ENCODE measurements at places on chromosomes 4 and X. TPM values are rescaled to one million over a fixed set of nuclear protein-coding genes. Genes with fewer than 3 reads are reported as not detected.

DNA sequence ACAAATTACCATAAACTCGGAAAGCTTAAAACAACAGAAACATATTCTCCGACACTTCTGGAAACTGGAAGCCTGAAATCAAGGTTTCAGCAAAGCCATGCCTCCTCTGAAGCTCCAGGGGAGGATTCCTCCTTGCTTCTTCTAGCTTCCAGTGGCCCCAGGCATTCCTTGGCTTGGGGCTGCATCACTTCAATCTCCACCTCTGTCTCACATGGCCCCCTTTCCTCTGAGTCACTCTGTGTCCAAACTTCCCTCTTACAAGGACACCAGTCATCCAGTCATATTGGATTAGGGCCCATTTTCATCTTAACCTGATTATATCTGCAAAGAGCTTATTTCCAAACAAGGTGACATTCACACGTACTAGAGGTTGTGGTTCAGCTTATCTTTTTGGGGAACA is 17.3 kb downstream of the PARM1 start:
- DNase-seq = no peak
- H3K27ac ChIP-seq = no peak overlapping the region
- H3K36me3 ChIP-seq = no peaks in the 10 kb centered on the region
- peaks cover 2% of the 10 kb centered on the region for H3K27me3 ChIP-seq
- no peak overlapping the region for H3K4me3 ChIP-seq
- no peaks in the 10 kb centered on the region for H3K4me1 ChIP-seq

DNA sequence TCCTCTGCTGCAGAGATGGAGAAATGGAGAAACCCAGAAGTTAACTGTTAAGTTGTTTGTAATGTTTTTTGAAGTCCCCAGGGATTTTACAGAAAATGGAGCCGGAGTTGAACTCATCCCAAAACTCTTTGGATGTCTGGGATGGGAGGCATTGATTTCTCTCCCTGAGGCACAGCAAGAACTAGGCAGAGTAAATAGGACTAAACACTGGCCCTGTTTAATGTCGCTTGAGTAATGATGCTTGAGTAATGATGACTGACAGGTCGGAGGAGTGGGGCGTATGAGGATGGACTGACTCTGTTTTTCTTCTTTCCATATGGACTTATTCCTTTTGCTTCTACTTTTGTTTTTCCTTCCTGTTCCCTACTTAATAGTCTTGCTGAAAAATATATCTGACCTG is 69.9 kb downstream of the ARHGAP10 start:
- H3K27me3 ChIP-seq = peaks cover 2% of the 10 kb centered on the region
- peaks cover 7% of the 10 kb centered on the region for H3K36me3 ChIP-seq
- H3K4me3 ChIP-seq = no peak overlapping the region
- peaks cover 46% of the 10 kb centered on the region for H3K4me1 ChIP-seq
- DNase-seq = no peak

DNA sequence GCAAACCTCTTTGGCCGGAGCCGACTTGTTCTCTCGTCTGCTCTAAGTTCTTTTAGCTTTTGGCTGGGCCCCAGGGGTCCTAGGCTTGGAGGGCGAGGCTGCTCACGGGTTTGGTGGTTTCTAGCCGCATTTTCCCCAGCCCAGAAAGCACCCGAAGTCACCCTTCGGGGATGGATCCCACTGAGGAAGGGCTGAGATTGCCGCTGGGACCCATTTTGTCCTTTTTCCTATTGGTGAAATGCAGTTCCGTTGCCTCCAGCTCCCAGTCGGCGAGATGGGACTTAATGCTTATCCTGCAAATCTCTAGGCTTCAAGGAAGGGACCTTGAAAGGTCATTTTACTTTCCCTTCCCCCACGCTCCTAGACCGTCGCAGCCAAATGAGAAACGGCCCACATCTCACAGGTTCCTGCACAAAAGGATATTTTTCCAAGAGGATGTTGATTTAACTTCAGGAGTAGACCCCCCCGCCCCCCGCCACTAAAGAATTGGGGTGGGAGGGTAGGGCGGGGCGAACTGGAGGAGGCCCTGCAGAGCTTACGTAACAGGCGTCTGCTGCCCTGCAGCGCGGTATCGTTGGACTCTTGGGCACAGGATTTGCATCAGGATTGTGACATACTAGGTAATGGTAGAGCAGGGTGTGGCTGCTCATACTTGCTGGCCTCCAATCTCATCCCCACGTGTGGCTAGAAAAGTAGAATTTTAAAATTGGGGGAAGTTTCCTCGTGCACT is 564 bp downstream of the PGK1 start:
- peak; percentile 13 for DNase-seq
- peak overlapping the region; percentile 95 for H3K4me3 ChIP-seq
- H3K27ac ChIP-seq = peak overlapping the region; percentile 83
- H3K27me3 ChIP-seq = peaks cover 4% of the 10 kb centered on the region
- peaks cover 15% of the 10 kb centered on the region for H3K36me3 ChIP-seq

GRCh38 chrX:103248553-103248952 is 6.4 kb downstream of the TCEAL8 start:
- peaks cover 4% of the 10 kb centered on the region for H3K36me3 ChIP-seq
- H3K27ac ChIP-seq = no peak overlapping the region
- no peak overlapping the region for H3K4me3 ChIP-seq
- H3K27me3 ChIP-seq = peaks cover 4% of the 10 kb centered on the region

GRCh38 chr4:14168919-14169318 is 541.4 kb upstream of the BOD1L1 start:
- peaks cover 47% of the 10 kb centered on the region for H3K4me1 ChIP-seq
- no peaks in the 10 kb centered on the region for H3K27me3 ChIP-seq
- peaks cover 5% of the 10 kb centered on the region for H3K36me3 ChIP-seq
- H3K4me3 ChIP-seq = peak overlapping the region; percentile 57
- peak overlapping the region; percentile 72 for H3K27ac ChIP-seq

- H3K36me3 ChIP-seq = peaks cover 16% of the 10 kb centered on the region
- DNase-seq = peak; percentile 100
- H3K4me1 ChIP-seq = peaks cover 84% of the 10 kb centered on the region
- peak overlapping the region; percentile 100 for H3K27ac ChIP-seq
Observed at GRCh38 chr4:13920901-13921300, 293.4 kb upstream of the BOD1L1 start.

- H3K4me1 ChIP-seq = peaks cover 22% of the 10 kb centered on the region
- peaks cover 8% of the 10 kb centered on the region for H3K36me3 ChIP-seq
- peaks cover 2% of the 10 kb centered on the region for H3K27me3 ChIP-seq
- DNase-seq = peak; percentile 45
Observed at GRCh38 chrX:56995271-56995994, at the start of gene SPIN3. Gene SPIN3 (minus strand): TSS chrX:56995541. CDS start chrX:56994947, 594 bp downstream.

DNA sequence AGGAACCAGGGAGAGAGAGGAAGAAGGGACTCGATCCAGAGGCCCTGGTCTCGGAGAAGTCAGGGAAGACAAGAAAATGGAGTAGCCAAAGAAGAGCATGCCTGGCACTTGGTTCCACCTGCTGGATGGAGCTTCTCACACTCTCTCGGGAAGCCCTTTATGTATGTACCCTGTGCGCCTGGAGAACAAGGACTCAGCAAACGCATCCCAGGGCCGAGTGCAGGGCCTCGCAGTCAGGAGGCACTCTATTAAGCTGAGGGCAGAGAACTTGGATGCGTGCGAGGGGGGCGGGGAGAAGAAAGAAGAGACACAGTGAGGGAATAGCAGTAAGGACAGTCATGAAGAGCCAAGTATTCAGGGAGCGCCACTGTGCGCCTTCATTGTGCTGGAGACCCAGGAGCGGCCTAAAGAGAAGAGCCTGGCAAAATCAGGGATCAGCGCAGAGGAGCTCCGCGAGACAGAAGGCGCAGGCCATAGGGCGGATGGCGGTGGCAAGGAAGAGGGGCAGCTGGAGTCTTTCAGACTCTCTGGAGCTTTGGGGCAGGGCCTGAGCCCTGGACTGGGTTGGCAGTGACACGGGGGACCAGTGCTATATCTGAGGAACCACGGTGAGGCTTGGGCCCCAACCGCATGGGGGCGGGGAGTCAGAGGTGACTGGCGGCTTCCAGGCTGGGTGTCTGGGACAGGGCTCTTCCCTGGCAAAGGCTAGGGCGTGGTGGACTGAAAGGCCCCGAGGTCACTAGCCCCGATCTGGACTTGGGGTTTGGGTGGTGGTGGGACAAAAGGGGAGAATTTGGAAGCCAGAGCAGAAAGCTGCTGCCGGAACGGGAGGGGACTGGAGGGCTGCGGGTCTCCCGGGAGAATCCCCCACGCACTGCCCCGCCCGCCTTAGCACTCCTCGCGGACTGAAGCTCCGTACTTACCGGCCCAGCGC is 1.9 kb upstream of the SEPTIN6 start:
- H3K4me3 ChIP-seq = no peak overlapping the region
- DNase-seq = no peak
- H3K27me3 ChIP-seq = no peaks in the 10 kb centered on the region
- peaks cover 22% of the 10 kb centered on the region for H3K4me1 ChIP-seq
- no peak overlapping the region for H3K27ac ChIP-seq
- H3K36me3 ChIP-seq = no peaks in the 10 kb centered on the region

DNA sequence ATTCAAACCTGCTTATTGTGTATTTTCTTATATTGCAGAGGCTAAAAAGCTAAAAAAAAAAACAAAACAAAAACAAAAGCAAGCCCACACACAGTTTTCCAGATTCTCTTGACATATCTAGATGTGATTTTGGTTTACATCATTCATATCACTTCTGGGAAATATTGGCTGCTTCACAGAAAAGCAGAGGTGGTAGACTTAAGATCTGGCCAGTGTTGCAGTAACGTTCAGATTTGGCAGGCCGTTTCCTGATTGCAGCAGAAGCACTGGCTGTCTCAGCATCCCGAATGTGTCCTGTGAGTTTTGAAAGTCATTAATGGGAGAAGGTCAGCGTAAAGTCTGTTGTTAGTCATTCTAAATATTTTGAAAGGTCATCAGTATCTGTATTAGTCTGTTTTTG is 2062.0 kb downstream of the ARAP2 start:
- peak overlapping the region; percentile 90 for H3K27ac ChIP-seq
- H3K4me1 ChIP-seq = peaks cover 69% of the 10 kb centered on the region
- H3K36me3 ChIP-seq = peaks cover 1% of the 10 kb centered on the region
- H3K27me3 ChIP-seq = no peaks in the 10 kb centered on the region
- peak overlapping the region; percentile 70 for H3K4me3 ChIP-seq

DNA sequence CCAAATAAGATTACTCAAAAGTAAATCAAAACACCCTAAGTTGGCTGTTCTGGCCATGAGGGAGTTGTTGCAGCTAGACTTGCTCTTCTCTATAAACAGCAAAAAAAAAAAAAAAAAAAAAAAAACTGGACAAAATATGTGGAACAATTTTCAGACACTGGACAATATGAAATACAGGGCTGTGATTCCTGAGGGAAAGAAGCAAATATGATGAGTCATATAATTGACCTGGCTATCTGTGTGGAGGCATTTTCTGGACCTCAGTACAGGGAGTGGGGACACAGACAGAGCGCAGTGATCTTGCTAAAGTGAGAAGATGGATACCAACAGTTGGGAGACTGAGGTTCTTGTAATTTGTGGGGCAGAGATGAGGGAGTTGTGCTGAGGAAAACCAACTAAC is 192.0 kb upstream of the HAND2 start:
- no peak overlapping the region for H3K4me3 ChIP-seq
- H3K4me1 ChIP-seq = no peaks in the 10 kb centered on the region
- DNase-seq = no peak
- H3K27ac ChIP-seq = no peak overlapping the region
- no peaks in the 10 kb centered on the region for H3K36me3 ChIP-seq

DNA sequence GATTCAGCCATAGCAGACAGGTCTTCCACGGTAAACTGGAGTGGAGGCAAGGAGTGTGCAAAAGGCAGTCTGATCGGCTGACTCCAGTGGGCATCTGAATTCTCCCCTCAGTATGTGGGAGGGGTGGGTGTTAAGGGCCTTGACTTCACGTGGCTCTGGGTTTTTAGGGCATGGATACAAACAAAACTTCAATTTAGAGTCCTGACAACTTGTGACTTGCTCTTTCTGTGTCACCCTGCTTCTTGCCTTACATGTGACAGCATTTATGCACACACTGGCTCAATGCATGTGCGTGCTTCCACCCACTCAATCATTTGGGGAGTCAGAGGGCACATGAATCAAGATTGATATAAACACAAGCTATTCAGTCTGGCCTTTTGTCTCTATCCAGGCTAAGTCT is 17.5 kb downstream of the PLP1 start:
- H3K27ac ChIP-seq = peak overlapping the region; percentile 80
- H3K4me1 ChIP-seq = peaks cover 42% of the 10 kb centered on the region
- peak overlapping the region; percentile 89 for H3K4me3 ChIP-seq
- H3K36me3 ChIP-seq = no peaks in the 10 kb centered on the region
- no peak for DNase-seq

- no peak for DNase-seq
- H3K36me3 ChIP-seq = peaks cover 11% of the 10 kb centered on the region
- H3K4me1 ChIP-seq = peaks cover 6% of the 10 kb centered on the region
- H3K4me3 ChIP-seq = no peak overlapping the region
Observed at GRCh38 chr4:3085948-3086670, 11.6 kb downstream of the HTT start.

- H3K4me3 ChIP-seq = no peak overlapping the region
- no peak for DNase-seq
- H3K27me3 ChIP-seq = no peaks in the 10 kb centered on the region
- H3K36me3 ChIP-seq = peaks cover 8% of the 10 kb centered on the region
- 0 out of 2 replicates have a peak, but pooled peaks cover 4% of the 10 kb centered on the region for H3K4me1 ChIP-seq
Observed at GRCh38 chr4:5524446-5525299, 183.7 kb downstream of the EVC2 start.

DNA sequence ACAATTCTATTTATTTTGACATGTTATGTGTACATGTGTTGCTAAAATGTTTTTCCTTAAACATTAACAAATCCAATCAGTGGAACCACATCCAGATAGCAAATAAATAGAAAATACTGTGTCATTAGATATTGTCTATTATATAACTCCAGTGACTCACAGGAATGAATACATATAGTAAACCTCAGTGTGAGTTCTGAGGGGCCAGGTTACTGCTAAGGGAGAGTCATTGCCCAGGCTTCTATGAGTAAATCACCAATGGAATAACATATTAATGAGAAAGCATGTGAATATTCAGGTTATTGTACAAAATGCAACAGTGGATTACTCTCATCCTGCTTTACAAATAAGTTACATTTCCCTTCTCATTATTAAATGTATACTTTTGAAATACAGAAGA is 27.2 kb downstream of the TACR3 start:
- H3K4me3 ChIP-seq = no peak overlapping the region
- no peaks in the 10 kb centered on the region for H3K27me3 ChIP-seq
- H3K27ac ChIP-seq = no peak overlapping the region
- no peaks in the 10 kb centered on the region for H3K4me1 ChIP-seq
- H3K36me3 ChIP-seq = no peaks in the 10 kb centered on the region

- no peak overlapping the region for H3K27ac ChIP-seq
- H3K36me3 ChIP-seq = no peaks in the 10 kb centered on the region
- H3K27me3 ChIP-seq = no peaks in the 10 kb centered on the region
- H3K4me1 ChIP-seq = peaks cover 19% of the 10 kb centered on the region
- H3K4me3 ChIP-seq = no peak overlapping the region
Observed at GRCh38 chr4:168784786-168785461, 225.1 kb downstream of the CBR4 start.

The TLL1 gene
- total RNA-seq = 0.15 TPM

The CLCN4 gene
- total RNA-seq = not detected

The PNMA6F gene
- total RNA-seq = not detected

The FAM47B gene
- not detected for total RNA-seq

The MAGEA2B gene
- total RNA-seq = not detected

The TMEM255A gene
- 0.43 TPM for total RNA-seq

The GC gene
- not detected for total RNA-seq

The PCGF3 gene
- 28.5 TPM for total RNA-seq

The LNX1 gene
- total RNA-seq = 0.06 TPM

The PASD1 gene
- total RNA-seq = not detected

The MAOB gene
- not detected for total RNA-seq

Data from HFFc6 (cell line).